ENCODE measurements at places on chromosomes 4 and X.

DNA sequence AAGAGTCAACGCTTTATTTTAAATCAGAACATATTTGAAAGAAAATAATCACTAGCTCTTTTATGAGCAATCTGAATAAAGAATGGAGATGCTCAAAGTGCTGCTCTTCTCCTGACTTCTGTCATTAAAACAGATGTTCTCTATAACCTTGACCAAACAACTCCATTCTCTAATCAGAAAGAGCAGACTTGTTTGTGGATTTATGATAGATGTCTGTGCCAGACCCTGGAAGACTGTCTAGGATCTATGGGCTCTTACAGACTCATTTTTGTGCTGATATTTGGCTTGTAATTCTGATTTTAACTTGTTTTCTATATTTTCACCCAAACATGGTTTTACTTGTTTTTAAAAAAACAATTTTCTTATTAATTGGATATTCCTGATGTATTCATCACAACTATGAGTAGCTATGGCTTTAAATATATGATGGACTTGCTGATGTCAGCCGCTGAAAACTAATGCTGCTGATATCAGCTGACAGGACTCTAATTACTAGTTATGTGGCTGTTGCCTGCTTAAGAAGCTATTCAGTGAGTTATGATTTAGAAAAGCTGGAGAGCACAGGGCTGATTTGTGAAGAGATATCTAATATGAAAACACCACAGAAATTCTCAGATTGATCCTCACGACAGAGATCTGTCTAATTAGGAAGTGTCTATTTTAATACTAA is 31.6 kb upstream of the MAML3 start:
- no peak for DNase-seq

DNA sequence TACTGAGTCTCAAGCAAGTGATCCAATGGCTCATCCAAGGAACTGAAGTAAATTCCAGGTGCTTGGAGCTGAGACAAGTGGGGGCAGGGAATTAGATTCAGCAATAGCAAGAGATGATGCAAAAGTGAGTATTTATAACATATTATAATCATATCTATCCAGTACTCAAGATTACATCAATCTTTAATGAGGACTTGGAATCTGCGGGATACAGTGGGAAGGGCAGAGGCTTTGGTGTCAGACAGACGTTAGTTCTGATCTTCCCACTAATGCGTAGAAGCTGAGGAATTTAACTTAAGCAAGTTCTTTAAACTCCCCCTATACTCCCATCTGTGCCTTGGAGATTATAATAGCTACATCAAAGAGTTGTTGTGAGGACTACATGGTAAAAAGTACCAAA is 143.4 kb upstream of the NWD2 start:
- no peak for DNase-seq

- DNase-seq, result no peak
These were observed 15.3 kb upstream of the SLC16A2 start for GRCh38 chrX:74405973-74406489.

DNA sequence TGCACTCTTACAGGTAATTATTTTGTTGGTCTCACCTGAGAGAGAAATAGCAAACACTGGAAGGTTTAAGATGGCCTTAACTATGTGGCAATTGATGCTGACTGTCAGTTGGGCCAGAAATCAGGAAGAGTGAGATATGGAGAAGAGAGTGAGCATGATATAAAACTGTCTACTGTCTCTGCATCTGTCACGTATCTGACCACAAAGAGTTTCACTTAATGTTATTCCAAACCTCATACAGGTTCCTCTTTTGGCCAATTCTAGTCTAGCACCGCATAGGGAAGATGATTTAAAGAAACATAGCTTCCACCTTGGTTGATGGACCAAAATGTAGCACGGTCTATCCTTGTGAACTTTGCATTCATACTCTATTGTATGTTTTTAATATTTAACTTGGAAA is 381.0 kb upstream of the BOD1L1 start:
- DNase-seq, result no peak

- no peak for DNase-seq
These were observed 82.9 kb upstream of the RBPJ start for GRCh38 chr4:26237916-26238315.

GRCh38 chrX:101208152-101208905 is 11.3 kb upstream of the DRP2 start:
- no peak for DNase-seq

DNA sequence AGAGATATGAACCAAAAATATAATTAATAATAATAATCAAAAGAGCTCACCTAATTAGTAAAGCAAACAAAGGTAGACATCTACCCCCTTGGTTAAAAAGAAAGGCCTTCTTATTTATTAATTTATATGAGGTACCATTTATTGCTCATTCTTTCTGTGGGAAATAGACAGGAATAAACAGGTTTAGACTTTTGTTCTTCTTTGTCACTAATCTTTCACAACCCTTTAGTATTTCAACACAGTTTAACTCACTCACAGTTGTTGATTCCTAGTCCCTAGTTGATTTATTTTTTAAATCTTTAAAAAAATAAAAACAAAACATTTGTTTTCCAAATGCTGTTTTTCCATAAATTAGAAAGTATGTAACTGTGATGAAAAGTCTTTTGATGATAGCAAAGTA is 5.6 kb downstream of the PPARGC1A start:
- no peak for DNase-seq

DNA sequence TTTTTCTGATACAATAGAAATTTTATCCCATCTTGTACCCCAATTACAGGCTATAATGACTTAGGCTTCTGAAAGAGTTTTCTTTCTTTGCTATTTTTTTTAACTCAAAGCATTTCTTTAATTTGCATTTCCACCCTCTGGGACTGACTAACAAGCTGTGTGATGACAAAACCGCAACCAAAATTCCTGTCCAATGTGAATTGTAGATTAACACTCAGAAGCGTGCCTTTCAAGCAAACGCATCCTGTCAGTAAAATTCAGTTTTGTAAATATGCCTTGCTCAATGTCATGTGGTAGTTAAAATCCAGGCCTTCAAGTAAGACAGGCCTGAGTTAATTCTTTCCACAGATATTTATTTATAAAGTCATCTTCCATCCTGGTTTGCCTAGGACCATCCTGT is 50.3 kb downstream of the STK32B start:
- no peak for DNase-seq

GRCh38 chrX:79167462-79167861 is 23.0 kb downstream of the GPR174 start:
- no peak for DNase-seq

DNA sequence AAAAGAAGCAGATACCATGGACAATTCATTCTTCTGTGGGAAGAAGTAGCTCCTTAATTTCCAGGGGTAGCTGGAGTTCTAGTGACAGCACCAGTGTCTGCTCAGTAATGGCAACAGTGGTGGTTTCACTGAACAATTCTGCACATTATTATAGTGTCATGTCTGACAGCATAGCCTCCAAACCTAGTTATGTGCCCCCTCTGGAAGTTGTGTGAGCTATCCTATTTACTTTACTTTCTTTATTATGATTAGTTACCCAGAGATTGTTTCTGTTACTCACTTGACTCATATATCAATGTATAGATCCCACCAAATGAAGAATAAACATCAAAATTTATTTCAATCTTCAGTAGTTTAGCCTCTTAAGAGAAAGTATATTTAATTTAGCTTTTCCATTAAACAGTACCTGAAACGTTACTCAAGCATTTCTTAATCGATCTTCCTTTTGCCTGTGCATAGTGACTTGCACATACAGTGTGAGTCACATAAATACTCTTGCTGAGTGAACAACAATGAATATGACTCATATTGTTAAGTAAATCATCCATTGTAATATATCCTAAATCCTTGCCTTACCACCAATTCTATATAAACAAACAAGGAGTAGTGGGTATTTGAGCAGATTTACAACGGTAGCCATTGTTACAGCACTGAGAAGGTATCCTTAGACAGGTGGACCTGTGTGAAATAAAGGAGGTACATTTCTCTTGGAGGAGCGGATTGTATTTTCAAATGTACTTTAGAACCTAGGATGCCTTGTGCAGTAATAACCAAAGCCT is 534.7 kb downstream of the ANKRD50 start:
- no peak for DNase-seq

DNA sequence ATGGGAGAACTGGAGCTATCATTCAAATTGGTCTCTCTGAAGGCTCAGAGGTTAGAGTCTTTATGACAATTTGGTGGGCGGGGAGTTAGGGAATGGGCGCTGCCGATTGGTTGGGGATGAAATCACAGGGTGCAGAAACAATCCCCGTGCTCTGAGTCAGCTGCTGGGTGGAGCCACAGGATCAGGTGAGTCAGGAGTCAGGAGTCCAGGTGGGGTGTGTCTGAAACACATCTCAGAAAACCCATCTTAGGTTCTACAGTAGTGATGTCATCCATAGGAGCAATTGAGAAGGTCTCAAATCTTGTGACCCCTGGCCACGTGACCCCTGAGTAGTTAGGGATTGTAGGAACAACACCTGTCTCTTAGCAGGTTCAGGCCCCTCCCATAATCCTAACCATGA is 41.6 kb upstream of the TLR3 start:
- no peak for DNase-seq

DNA sequence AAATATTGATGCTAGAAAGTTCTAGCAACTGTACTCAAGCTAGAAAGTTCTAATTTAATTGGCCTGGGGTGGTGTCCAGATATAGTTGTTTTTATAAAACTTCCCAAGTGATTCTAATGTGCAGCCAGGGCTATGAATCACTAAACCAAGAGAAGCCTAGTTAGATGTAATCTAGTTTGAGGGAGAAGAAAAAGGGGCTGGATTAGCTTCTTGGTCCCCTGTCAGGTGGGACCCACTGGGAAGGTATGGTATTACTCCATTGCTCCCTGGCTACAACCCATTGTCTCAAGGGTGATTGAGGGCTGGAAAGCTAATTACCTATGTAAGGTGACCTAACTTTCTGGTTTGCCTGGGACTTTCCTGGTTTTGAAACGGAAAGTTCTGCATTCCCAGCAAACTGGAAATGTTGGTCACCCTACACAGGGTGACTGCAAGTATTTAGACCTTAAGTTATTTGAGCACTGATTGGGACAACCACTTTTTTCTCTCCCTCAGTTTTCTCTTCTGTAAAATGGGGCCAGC is 23.9 kb upstream of the MSN start:
- no peak for DNase-seq

DNA sequence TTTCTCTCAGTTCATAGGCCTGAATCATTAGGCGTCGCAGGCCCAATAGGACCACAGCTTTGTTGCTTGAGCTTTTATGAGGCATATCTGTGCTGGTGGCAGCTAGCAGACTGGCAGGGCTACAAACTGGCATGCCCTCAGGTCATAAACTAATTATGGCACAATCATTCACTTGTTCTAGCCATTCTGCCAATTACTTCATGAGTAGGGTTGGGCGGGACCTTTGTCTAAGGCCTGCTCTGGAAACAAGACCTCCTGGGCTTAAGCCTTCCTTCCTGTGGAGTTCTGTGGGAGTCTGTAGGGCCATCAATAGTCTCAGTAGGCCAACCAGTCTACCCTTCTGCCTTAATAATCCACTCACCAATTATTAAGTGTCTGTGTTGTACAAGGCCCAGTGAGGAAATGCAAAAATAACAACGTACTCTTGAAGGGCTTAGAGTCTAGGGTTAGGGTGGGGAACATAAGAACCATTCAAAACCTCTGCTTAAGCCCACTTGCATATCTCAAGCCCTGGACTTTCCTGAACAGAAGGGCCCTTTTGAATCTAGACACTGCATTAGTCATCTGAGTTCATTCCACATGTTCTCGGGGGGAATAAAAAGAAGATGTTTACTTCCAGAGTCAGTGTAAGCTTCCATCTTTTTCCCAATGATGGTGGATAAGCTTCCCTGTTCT is 44.5 kb downstream of the SHROOM4 start:
- no peak for DNase-seq

DNA sequence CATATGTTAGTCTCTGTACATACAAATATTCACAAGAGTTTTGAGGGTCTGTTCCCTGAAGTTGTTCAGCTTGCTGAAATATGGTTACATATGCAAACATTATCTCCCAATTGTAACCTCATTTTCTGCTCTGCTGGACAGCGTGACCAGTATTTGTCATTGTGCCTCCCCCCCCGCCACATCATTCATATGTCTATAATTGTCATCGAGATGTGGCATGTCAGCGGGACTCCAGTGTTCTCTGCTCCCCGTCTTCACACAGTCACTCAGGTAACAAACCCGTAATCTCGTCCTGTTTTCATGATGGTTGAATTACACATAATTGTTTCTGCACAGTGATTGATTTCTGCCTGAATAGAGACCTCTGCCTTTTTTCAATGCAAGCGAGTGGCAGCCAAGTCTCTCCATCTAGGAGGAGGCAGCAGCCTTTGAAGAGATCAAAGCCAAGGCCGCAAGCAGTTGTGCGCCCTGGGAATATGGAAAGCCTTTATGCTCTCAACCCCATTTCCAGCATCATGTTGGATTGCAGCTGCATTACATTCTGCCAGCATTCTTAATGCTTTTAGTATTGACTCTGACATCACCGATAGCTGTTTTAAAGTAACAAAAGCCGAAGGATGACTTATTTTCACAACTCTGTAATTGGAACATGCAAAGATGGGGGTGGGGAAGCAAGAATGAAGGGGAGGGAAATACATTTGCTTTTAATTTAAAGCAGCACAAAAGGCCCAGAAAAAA is 27.4 kb downstream of the LEF1 start:
- DNase-seq, result no peak

- no peak for DNase-seq
These were observed 200.4 kb upstream of the PITX2 start for GRCh38 chr4:110823251-110823650.

- DNase-seq, result no peak
These were observed 952 bp downstream of the ARSD start for GRCh38 chrX:2928191-2928582.

- DNase-seq, result no peak
These were observed 77.2 kb downstream of the SNX25 start for GRCh38 chr4:185286571-185286970.

All from stimulated activated CD4-positive, alpha-beta T cell treated with anti-CD3 and anti-CD28 coated beads, Interleukin-1b, Interleukin-23, amount 100 ng/mL, for 1 hour (primary cell).